Upper lobe of right lung (tissue), 1 donor: ENCODE measurements at places on chromosomes 7 and 10. TPM values are rescaled to one million over a fixed set of nuclear protein-coding genes. Genes with fewer than 3 reads are reported as not detected.

NCF1 gene
- total RNA-seq = 32.8 TPM

TSPAN12 gene
- total RNA-seq = 51.8 TPM

GPC2 gene
- 0.49 TPM for total RNA-seq

TMEM229A gene
- total RNA-seq = not detected

C7orf57 gene
- total RNA-seq = not detected

NPFFR1 gene
- total RNA-seq = 1.1 TPM

GRCh38 chr7:123735539-123735938 is 13.3 kb downstream of the WASL start:
- DNase-seq = no peak

- no peak for DNase-seq
Observed at GRCh38 chr10:17655567-17656146, 11.7 kb downstream of the STAM start.

DNA sequence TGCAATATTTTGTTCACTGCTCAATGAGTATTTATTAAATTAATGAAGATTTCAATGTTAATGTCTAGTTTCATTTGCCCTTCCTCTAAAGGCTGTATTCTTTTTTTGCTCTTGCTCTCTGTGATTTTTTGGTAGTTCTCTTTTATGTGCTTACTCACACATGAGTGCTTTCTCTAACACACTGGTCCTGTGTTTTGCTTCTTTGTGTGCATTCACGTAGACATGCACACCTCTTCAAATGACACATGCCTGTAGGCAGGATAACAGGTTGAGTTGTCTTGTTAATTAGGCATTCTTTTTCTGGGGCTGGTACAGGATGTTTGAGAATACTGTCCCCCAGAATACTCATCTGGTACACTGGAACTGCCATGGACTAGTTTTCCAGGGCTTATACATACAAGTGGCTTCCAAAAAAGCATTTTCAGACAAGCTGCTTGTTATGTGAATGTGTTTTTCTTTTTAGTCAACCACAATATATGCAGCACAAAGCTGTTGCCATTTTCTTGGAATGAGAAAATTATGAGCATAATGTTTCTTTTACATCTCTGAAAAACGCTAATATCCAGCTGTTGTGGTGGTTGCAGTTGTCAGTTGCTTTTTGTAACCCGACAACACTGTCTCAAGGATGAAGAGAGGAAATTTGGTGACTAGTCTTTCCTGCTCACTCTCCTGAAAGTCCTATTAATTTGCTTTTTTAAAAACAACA is 416.4 kb downstream of the AUTS2 start:
- DNase-seq = no peak

DNA sequence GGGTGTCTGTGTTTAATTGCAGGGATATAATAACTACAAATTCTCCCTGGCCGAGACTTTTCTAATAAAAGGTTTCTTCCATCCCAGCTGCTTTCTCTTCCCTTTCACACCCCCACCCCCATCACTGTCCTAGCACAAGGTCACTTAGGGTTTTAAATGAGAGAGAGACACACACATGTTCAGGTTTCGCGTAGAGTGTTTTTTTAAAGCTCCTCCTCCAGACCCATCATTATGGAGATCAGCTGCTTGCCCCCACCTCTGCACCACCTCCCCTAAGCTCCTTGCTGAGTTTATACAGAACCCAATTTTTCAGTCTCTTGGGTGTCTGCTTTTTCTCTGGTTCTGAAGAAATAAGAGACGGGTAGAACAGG is 18.6 kb downstream of the LRMDA start:
- DNase-seq = no peak

DNA sequence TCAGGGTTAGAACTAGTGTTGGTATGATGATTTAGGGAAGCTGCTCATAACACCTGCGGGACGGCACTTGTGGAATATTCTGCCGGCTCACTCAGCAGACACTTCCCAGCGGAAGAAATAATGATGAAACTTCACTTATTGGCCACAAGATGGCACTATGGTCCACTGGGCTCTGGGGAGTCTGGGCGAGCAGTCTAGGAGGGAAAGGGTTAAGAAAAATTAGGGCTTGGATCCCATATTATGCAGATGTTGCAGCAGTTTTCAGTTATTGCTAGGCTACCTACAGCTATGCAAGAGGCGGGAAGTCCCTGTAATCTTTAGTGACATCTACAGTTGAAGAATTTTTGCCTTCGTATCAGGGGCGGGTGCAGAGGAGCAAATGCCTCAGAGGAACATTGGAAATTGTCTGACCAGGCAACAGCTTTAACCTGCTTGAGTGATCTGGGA is 238.7 kb upstream of the PRSS58 start:
- DNase-seq = no peak

DNA sequence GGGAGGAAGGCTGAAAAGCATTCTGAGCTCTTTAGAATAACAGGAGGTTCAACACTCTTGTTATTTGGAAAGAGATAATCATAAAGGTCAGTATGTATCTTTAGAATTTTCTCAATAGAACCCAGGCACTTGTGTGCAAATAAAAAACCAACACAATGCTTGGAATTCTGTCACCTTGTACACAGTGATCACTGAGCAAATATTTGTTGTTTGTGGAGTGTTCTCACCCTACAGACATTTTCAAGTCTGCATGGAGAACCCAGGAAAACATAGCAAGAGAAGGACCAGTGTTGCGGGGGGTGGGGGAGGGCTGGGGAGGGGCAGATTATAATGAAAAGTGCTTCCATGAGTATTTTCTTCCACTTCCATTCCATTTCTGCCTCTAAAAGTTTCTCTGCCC is 87.4 kb downstream of the FAM107B start:
- no peak for DNase-seq

DNA sequence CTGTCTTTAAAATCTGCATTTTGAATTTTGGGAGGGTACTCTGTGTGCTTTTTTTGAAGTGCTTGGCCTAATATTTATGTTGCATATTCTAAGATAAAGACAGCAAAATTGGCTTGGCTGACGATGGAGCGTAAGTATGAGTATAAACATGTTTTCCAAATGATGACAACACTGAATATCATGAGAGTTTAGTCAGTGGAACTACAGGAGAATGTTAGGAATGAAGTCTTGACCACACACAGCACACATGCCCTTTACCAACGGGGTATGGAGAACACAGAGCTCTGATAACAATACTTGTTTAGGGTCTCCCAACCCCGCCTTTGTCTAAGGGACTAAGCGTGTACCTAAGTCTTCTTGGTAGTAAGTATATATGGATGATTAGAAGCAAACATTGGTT is 253.9 kb upstream of the FZD8 start:
- no peak for DNase-seq

GRCh38 chr7:78198756-78199155 is 400.2 kb downstream of the PHTF2 start:
- DNase-seq = no peak

DNA sequence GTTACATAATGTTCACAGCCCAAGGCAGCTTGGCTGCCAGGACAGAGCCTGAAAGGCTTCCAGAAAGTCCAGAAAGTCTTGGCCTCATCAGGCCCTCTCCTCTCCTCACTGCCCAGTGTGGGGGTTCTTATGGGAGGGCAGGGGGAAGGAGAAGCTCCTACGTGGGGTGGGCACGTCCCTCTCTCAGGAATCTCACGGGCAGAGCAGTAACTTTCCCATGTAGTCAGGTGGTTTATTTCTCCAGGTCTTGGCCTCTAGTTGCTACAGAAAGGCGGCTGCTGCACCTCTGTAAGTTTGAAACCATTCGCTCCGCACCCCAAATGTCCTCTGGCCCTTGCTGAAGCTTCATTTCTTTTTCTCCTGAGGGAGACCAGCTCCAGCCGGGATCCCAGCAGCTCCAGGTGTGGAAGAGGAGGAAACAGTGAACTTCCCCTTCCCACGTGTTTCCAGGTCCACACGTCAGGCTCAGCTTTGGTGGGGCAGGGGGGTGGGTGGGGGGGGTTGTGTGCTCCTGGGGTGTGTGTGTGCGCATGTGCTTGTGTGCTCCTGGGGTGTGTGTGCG is 320.3 kb downstream of the WDR37 start:
- DNase-seq = no peak
